Liver (tissue), 10 donors: ENCODE measurements at places on chromosomes 6 and 20. TPM values are rescaled to one million over a fixed set of nuclear protein-coding genes. Genes with fewer than 3 reads are reported as not detected.

Gene CSTF1
- polyA plus RNA-seq = 11.9 TPM

Gene BMP7
- not detected for polyA plus RNA-seq

DNA sequence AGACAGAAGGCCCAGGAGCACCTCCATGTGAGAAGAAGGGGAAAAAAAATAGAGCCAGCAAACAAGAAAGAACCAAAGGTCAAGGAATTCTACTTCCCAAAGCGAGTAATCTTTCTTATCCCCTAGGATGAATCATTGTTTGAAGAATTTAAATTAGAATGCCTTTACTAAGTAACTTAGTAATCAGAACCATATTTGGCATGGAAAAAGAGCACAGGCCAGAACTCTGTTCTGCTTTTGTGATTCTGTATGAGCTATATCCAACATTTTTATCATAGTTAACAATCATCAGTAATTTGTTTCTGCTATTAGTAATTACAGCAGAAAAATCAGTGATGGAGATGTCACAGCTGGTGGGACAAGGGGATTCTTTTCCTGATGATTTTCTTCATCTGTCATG, 228.8 kb upstream of the FAM83B start:
- no peak for DNase-seq

Gene PDYN
- not detected for polyA plus RNA-seq

DNA sequence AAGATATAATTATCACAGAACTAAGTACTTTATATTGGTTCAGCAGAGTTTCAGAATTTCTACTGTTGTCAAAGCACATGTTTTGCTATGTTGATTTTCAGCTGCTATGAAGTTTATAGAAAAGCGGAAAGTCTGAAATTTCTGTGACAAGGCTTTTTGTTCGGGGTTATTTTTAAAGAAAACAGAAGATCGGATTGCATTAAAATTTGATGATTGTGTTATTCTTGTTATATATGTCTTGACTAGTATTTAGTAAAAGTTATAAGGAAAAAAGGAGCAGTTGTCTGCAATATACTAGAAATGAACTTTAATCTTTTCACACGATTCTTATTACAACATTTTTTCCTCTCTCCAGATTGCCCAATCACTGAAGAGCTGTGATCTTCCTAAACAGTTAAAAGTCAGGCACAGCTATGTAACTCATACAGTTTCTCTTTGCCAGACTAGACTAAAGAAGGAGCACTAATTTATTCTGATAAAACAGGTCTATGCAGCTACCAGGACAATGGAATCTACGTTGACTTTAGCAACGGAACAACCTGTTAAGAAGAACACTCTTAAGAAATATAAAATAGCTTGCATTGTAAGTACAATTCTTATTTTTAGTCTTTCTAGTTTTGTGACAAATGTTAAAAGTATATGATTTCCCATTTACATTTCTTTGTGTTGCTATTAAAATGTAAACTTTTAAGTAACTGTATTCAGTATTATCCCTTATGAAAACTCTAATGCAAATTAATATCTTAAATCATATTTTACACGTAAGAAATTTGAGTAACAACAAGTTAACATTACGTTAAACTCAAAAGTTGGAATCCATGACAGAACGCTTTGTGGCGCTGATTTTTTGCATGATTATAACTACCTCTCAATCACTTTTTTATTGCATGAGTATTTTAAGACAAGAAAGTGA, at the start of gene ENPP3:
TSS of gene ENPP3 (plus strand) at position 423 of the 913 bp plus-strand sequence. CDS start at position 506, 83 bp downstream.
- no peak for DNase-seq

GRCh38 chr6:30598912-30599624, 18.0 kb downstream of the PPP1R10 start:
- DNase-seq = no peak

GRCh38 chr20:43533060-43533459, 25.6 kb downstream of the L3MBTL1 start:
- DNase-seq = no peak

DNA sequence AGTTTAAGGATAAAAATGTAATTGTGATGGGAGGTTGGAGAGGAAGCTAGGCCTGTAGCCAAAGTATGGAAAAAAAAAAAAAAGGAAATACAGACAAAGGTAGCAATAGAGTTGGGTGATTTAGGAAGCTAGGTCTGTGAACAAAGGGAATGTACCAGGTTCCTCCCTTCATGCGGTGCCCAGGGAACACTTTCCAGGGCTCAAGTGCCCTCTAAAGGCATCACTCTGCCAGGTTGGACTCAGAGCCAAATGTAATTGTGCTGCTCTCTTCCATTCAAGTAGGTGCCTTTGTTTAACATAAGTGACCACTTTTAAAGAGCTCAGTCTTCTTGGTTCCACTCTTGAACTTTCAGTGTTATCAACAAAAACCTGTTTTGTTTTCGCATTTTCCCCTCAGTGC, 159.7 kb upstream of the AHI1 start:
- DNase-seq = no peak

Gene PRSS35
- 0.16 TPM for polyA plus RNA-seq

- DNase-seq = no peak
These were observed 44.9 kb upstream of the SUPT3H start for GRCh38 chr6:45422503-45423110.

GRCh38 chr6:63637865-63638445, 2.4 kb downstream of the PHF3 start:
- DNase-seq = no peak

GRCh38 chr20:59314997-59315396, 14.6 kb downstream of the EDN3 start:
- DNase-seq = no peak

Gene CST4
- polyA plus RNA-seq = not detected

Gene AGER
- 0.75 TPM for polyA plus RNA-seq

GRCh38 chr20:25044261-25044560, 13.7 kb downstream of the ACSS1 start:
- DNase-seq = no peak

GRCh38 chr20:12453711-12454110, 536.0 kb downstream of the BTBD3 start:
- DNase-seq = no peak

GRCh38 chr6:38027685-38028373, 208.3 kb downstream of the ZFAND3 start:
- no peak for DNase-seq

DNA sequence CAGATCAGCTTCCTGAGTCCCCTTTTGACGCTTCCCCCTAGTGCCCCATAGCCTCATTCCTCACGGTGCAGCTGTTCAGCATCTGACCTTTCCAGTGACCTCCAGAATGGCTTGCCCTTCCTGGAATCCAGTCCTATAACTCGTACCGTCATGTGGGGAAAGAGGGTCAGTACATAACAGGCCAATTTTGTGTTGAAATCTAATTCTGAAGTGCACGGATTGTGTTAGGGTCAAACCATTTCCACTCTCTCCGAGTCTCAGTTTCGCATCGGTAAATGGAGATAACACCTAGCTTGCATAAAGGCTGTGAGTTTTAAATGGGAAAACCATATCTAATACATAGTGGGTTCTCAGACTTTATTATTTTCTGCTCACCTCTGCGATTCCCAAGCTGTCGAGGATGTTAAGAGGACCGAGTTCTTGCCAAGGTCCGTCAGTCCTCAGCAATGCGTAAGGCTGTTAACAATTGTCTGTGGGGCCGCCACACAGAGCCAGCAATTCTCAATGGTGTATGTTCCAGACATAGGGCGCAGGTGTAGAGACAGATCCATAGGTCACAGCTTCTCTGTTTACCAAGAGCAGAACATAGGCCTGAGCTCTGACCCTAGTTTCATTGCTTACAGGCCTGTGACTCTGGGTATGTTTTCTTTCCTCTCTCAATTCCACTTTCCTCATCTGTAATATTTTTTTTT, 45.5 kb upstream of the CCR6 start:
- no peak for DNase-seq

Gene UBE2C
- 8.1 TPM for polyA plus RNA-seq
